ENCODE measurements at places on chromosomes 5 and 9.

DNA sequence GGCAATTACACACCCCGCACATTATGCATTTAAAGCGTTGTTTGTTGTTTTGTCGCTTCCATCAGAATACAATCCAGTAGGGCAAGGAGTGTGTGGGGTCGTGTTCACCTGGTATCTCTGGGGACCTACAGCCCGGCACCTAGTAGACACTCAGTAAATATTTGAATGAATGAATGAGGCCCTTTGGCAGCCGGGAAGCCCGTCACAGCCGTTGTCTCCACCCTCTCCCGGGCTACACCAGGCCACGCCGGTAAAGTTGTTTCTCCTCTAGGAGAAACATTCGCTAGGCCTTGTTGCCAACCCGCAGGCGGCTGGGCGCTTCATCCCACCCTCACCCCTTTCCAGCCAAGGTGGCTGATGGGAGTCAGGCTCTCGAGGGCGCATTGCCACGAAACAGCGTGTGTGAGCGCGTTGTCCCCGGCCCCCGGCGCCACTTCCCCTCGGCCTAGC is 876 bp upstream of the JAK2 start:
- peak; percentile 72 for DNase-seq

DNA sequence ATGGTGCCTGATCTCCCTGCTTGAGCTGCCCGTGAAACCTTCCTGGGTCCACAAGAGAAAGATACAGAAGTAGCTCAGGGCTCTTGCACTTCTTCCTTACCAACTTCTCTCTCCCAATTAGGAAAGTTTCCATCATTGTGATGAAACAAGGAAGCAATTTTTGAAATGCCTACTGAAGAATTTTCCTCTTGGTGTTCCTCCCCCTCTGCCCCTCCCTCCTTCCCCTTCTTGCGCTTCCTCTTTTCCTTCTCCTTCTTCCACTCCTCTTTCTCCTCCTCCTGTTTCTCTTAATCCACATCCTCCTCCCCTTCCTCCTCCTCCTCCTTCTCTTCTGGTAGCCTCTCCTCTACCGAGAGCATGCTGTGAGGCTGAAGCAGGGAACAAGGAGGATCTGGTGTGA is 36.3 kb upstream of the OTULINL start:
- DNase-seq = no peak

- DNase-seq = peak; percentile 32
Observed at GRCh38 chr5:150590979-150591695, 49.3 kb upstream of the SYNPO start.

GRCh38 chr5:37921452-37921851 is 81.6 kb upstream of the GDNF start:
- DNase-seq = no peak

GRCh38 chr9:21336457-21336856 is 1.3 kb upstream of the KLHL9 start:
- DNase-seq = no peak

- DNase-seq = no peak
Observed at GRCh38 chr5:57193757-57194413, 20.0 kb downstream of the GPBP1 start.

DNA sequence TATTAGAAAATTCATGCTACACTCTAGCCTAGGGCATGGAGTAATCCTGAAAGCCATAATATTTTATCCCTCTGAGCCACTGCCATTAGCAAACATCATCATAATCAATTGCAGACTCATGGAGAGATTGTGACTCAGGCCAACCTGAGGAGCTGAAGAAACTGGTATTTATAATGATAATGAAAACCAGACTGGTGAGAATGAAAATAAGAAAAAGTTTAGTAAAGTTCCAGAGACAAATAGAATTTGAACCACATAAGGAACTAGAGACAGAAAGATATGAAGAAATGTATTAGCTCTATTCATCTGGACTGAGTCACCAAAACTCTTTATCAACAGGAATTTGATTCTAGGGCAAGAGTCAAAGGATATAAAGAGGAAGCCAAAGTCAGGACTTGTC is 158.7 kb downstream of the DRD1 start:
- DNase-seq = no peak

DNA sequence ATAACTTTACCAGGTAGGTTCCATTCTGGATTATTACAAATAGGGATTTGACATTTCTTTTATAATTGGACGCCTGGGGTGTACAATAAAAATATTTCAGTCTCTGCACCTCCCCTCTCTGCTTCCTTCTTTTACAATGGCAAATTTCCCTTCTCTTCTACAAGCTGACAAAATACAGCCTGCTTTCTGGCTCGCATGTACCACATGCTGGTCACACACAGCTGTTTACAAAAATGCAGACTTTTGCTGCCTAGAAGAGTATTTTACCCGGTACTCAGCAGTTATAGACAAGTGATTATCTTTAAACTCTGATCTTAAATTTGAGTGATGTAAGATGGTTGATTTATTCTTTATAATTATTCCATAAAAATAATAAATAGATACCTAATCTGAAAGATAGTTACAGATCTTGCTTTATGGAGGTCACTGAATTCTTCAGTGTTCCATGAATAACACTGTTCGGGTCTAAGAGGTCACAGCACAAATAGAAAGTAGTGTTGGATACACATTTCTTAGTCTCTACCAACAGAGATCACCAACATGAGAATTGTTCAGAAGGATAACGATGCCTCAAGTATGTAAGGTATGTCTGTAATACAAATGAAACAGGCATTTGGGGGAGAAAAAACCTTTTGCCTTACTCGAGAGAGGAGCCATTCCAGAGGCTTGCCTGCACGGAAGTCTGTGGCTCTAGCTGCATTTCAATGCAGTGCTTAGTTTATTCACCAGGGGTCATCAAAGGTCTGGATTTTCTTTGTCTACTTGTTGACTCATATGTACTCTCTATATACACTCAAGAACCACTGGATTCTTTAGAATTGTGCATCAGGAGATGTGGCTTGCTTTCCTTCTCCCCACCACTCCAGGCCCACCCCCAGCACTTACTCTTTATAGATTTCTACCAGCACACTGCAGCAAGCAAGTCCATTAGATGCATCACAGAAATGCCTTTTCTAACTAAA is 206.6 kb upstream of the RFX3 start:
- peak; percentile 84 for DNase-seq

DNA sequence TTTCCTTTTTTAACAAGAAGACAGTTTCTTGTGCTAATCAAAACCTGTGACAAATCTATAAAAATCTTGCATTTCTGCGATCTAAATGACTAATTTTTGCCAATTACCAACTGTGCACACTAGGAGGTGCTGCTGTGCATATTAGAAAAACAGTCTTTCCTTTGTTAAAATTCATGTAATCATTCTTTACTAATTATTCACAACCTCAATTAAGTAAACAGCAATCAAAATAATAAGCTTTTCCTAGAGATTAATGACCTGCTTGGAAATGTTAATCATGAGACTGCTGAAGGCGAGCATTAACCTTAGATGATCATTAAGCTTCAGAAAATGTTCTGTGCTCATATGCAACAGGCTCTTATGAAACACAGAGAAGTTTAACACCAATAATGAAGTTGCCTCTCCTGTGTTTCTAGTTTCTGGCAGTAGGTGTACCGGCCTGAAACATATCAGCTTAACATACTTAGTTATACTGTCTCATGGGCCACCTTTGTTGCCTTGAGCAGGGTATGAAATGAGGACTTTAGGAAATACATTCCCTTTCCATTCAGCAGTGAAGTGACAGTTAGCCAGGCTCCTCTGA is 17.7 kb downstream of the RFESD start:
- DNase-seq = peak; percentile 75

GRCh38 chr9:119675951-119676350 is 306.7 kb upstream of the BRINP1 start:
- no peak for DNase-seq

DNA sequence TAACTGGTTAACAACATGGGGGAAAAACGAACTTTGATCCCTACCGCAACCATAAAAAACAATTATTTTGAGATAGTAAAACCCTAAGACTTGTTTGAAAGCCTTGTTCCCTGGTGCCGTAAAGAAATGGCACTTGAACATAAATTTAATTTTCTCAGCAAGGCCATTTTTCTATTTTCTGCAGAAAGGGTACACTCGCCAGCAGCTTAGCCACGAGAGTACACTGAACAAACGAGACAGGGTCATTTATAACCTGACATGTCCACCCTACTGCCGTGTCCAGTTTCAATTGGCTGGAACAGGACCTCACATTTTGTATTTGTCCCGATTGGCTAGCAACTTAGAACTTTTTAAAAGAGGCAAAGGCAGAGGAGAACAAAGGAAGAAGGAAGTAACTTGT is 26.8 kb downstream of the FBXW11 start:
- DNase-seq = no peak

- peak; percentile 38 for DNase-seq
Observed at GRCh38 chr5:103232393-103232999, 26.1 kb upstream of the MACIR start.

GRCh38 chr9:131329241-131329641 is 39.7 kb downstream of the PLPP7 start:
- DNase-seq = no peak

GRCh38 chr9:99285965-99286364 is 63.9 kb downstream of the SEC61B start:
- DNase-seq = no peak

GRCh38 chr5:119343766-119344165 is 12.1 kb upstream of the TNFAIP8 start:
- DNase-seq = no peak

GRCh38 chr5:138966236-138966985 is 91.3 kb upstream of the LRRTM2 start:
- no peak for DNase-seq

GRCh38 chr9:106449336-106449927 is 413.5 kb upstream of the ZNF462 start:
- DNase-seq = no peak

DNA sequence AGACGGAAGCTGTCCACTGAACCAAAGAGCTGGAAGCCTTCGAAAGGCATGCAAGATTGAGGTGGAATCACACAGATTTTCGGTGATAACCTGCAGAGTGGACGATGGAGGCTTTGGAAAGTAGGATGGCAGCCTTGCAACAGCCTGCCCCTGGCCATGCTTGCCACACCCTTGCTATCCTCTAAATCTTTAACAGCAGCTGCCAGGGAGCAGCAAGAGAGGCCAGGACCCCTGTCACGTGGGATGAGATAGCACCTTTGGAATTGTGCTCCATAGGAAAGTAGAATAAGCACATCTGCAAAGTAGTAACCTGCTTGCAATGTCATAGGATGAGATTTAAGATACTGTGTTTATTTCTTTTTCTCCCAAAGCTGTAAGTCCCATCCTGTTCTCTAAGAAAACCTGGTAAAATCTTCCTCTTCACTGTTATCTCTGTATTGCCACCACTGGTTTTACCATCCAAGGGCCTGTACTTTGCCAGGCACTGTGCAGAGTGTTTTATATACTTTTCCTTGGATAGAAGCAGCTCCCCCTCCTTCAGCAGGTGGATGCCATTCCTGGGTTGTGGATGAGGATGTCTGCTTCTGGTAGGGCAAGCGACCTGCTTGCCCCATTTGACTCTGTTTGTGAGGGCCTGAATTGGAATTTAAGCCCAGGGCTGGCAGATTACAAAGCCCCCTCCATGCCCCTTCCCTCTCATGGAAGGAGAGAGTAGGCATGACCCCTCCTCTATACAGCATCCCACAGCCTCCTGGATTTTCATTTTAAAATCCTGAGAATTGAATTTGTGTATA is 10.1 kb downstream of the TRIO start:
- no peak for DNase-seq

- no peak for DNase-seq
Observed at GRCh38 chr5:64308135-64308534, 142.5 kb downstream of the RNF180 start.

- DNase-seq = no peak
Observed at GRCh38 chr9:134476942-134477335, 150.7 kb downstream of the RXRA start.

- no peak for DNase-seq
Observed at GRCh38 chr5:75351139-75351926, 14.3 kb downstream of the HMGCR start.

- peak; percentile 9 for DNase-seq
Observed at GRCh38 chr9:21470126-21470525, 12.0 kb downstream of the IFNE start.

DNA sequence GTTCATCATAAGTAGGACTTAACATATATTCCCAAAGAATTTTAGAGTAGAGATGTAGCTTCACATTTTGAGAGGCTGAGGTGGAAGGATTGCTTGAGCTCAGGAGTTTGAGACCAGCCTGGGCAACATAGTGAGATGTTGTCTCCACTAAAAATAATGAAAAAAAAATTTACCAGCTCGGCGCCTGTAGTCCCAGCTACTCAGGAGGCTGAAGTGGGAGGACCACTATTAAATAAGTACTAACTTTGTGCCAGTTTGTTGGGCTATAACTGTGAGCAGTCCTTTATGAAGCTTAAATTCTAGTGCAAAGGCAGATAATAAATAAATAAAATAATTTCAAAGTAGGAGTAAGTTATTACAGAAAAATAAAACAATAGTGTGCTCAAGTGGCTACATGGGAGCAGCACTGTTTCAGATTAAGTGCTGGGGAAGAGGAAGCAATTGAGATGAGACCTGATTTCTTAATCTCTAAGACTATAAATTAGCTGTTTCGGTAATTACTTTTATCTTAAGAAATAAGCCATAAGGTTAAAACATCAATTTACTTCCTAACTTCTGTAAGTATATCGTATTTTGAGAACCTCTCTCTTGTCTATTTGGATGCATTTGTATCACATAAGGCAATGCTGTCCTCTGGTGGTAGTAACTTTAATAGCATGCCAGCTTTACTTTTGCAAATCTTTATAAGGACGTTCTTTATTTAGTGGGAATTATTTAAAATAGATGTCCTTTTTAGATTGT is 98.9 kb downstream of the CSNK1G3 start:
- DNase-seq = peak; percentile 70

DNA sequence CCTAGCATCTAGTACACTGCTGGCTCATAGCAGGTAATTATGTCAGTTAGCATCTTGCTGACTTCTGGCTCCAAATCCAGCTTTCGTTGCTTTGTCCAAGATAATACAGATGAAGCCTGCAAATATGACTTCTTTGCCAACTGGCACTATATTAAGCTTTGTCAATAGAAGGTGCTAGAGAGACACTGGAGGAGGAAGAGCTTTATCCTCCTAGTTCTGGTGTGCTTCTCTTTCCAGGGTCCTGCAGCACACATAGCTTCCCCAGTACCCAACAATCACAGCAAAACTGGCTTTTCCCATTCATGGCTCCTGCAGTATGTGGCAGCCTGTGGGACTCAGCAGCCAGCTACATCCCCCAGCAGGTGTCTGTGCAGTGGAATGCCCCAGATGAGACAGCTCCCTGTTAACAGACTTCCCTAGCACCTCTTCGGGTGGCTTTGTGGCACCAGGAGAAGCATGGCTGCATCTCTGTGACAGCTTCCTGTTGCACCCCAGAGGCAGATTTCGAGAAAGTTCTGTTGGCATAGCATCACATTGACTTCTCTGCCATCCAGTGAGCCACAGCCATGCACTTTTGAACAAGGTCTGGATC is 147.8 kb downstream of the OXCT1 start:
- no peak for DNase-seq

- peak; percentile 72 for DNase-seq
Observed at GRCh38 chr9:113581865-113582697, 118.6 kb downstream of the RGS3 start.

GRCh38 chr9:77495834-77496671 is 152.1 kb downstream of the GNA14 start:
- peak; percentile 22 for DNase-seq

All from midbrain (tissue), 1 donor.